Ovary (tissue), 10 donors: ENCODE measurements at places on chromosomes 2 and 18. TPM values are rescaled to one million over a fixed set of nuclear protein-coding genes. Genes with fewer than 3 reads are reported as not detected.

DNA sequence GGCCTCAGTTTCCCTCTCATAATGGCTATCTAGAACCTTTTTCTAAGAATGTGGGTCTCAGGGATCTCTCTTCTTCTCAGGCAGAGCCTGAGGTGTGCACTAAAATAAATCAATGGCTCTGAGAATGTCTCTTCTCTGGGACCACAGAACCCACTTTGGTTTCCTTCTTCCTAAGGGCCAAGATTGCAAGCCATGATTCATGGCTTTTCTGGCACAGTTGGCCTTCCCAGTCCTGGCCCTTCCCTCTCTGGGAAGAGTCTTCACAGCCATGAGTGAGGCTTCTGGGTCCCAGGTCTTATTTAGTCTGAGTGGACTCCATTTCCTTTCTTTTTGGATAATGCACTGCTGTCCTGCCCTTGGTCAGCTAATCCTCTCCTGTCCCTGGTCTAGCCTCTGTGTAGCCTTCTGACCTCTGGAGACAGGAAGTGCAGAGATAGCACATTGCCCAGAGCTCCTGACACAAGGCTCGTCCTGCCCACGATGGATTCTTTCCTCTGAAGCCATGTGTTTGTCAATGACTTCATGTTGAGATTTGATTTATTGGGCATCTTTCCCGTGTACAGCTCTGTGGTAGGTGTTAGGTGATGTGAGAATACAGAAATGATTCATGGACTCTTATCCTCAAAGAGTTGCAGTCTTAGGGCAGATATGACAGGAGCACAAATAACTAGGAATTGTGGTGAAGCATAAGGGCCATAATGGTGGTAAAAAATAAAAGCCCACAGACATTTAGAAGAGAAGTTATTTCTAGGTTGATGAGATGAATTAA lies 245.0 kb downstream of the CLIP4 start:
- DNase-seq = no peak

DNA sequence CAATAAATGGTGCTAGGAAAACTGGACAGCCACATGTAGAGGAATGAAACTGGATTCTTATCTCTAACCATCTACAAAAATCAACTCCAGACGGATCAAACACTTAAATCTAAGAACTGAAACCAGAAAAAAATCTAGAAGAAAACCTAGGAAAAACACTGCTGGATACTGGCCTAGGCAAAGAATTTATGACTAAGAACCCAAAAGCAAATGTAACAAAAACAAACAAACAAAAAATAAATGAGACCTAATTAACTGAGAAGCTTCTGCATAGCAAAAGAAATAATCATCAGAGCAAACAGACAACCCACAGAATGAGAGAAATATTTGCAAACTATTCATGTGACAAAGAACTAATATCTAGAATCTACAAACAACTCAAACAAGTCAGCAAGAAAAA lies 314.0 kb upstream of the REV1 start:
- DNase-seq = no peak

- DNase-seq = no peak
These were observed 14.5 kb upstream of the KIF3C start for GRCh38 chr2:25996844-25997243.

- no peak for DNase-seq
These were observed 8.7 kb downstream of the STK17B start for GRCh38 chr2:196162586-196163175.

Gene MAP2
- 11.9 TPM for polyA plus RNA-seq
